ENCODE measurements at places on chromosomes 13 and 19. TPM values are rescaled to one million over a fixed set of nuclear protein-coding genes. Genes with fewer than 3 reads are reported as not detected.

- DNase-seq = no peak
- no peaks in the 10 kb centered on the region for H3K27me3 ChIP-seq
- H3K36me3 ChIP-seq = no peaks in the 10 kb centered on the region
- no peak overlapping the region for H3K27ac ChIP-seq
Measured at GRCh38 chr13:91331047-91331915, 16.2 kb upstream of the MIR17HG start.

DNA sequence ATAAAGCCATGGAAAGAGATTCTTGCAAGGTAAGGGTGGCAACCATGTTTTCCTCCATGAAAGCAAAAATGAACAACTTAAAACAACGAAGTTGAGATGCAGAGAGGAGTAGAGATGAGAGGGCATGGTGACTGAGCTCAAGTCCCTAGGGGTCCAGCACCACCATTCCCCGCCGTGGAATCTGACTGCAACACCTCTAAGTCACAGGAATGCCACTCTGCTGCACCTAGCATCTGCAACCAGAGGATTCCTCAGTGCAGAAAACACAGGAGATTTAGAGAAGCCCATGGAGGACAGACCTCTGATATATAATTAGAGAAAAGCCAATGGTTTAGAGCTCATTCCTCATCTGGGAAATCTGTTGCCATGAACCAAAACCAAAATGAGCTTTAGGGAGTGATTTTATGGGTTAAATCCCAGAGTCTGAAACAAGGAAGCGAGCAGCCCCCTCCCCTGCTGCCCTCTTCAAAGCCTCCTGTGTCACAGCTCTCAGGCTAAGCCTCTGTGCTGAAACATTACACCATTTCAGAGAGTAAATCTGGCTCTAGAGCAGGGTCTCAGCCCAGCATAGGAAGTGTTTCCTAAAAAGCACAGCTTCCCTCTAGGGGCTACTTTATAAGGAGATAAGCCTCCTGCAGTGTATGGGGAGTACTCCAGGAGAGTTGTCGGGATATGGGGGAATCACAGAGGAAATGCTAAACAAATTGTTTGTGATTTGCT is 1043.6 kb downstream of the UQCRFS1 start:
- peak overlapping the region; percentile 98 for H3K27ac ChIP-seq
- no peaks in the 10 kb centered on the region for H3K27me3 ChIP-seq
- H3K4me1 ChIP-seq = peaks cover 62% of the 10 kb centered on the region
- peak overlapping the region; percentile 29 for H3K4me3 ChIP-seq
- H3K36me3 ChIP-seq = no peaks in the 10 kb centered on the region

DNA sequence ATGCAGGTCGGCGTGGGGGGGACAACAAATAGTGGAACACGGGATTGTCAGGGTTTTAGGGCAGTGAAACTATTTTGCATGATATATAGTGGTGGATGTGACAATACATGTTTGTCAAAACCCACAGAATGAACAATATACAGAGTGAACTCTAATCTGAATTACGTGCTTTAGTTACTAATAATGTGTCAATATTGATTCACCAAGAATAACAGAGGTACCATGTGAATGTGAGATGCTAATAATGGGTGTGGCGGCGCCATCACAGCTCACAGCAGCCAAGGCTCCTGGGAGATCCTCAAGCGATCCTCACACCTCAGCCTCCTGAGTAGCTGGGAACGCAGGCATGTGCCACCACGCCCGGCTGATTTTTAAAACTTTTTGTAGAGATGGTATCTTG is 12.9 kb downstream of the ELAVL1 start:
- peaks cover 41% of the 10 kb centered on the region for H3K36me3 ChIP-seq
- H3K4me1 ChIP-seq = peaks cover 37% of the 10 kb centered on the region
- no peak overlapping the region for H3K4me3 ChIP-seq
- H3K27ac ChIP-seq = no peak overlapping the region

- no peaks in the 10 kb centered on the region for H3K27me3 ChIP-seq
- H3K36me3 ChIP-seq = peaks cover 43% of the 10 kb centered on the region
- H3K27ac ChIP-seq = peak overlapping the region; percentile 93
Measured at GRCh38 chr19:40623403-40624251, 22.5 kb downstream of the LTBP4 start.

DNA sequence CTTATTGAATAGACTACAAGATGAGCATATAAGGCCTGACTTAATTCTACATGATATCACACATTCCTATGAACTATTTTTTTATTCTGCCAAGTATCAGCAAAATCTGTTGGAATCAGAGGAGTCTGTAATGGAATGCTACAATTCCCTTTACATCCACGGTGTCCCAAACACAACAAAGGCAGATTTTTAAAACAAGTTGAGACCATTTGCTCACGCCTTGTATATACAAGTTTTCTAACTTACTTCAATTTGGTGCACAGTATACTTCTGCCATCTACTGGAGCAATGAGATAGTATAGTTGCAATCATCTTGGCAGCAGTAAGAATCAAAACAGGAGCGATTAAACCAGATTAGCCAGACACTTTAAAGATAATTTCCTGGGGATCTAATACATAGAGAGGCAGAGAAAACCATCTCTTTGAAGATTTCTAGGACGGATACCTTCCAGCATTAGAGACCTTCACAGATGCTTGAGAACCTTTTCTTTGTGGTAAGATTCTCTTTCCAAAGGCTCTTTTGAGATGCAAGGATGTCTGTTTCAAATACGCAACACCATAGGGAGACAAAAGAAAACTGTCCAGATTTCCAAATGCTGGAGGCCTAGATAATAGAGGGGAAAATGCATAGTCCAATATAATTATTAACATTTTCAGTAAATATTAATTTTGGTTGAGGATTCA is 302.0 kb upstream of the MIR17HG start:
- H3K27ac ChIP-seq = no peak overlapping the region
- H3K27me3 ChIP-seq = peaks cover 2% of the 10 kb centered on the region
- H3K36me3 ChIP-seq = no peaks in the 10 kb centered on the region
- DNase-seq = no peak

DNA sequence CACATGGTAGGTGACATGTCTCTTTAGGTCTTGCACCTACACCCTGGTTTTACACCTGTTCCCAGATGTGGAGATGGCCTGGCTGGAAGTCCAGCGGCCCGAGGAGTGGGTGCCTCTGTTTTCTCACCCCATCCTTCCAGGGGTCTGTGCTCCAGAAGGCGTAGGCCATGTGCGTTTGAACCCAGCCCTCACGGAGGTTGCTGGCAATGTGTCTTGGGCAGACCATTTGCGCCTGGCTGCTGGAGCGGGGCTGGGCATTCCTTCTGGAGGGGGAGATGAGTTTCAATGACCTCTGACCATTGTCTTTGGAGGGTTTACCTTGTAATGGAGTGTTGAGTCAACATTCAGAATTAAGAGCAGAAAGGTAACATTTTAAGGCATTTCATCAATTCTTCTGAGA is 54.8 kb upstream of the ZNF536 start:
- H3K4me1 ChIP-seq = peaks cover 10% of the 10 kb centered on the region
- H3K4me3 ChIP-seq = no peak overlapping the region
- DNase-seq = no peak
- no peaks in the 10 kb centered on the region for H3K27me3 ChIP-seq
- H3K36me3 ChIP-seq = no peaks in the 10 kb centered on the region
- no peak overlapping the region for H3K27ac ChIP-seq

- H3K27ac ChIP-seq = no peak overlapping the region
- no peaks in the 10 kb centered on the region for H3K27me3 ChIP-seq
- H3K4me1 ChIP-seq = no peaks in the 10 kb centered on the region
Measured at GRCh38 chr19:21109116-21109515, 27.1 kb downstream of the ZNF714 start.

DNA sequence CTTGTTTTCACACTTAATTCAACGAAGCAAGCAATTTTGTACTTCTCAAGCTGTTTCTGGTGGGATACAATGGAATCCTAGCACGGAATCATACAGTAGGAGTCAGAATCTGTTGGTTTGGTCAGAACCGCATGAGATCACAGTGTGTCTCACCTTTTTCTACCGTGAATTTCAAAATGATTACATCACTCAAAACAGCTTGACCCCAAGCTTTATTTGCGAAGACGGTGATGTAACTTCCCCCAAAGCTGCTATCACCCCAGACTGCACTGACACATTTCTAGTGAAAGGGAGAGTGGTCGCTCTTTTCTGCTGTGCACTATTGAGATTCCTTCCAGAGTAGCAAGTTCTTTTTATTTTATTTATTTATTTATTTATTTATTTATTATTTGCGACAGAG is 9.6 kb downstream of the C19orf18 start:
- peaks cover 16% of the 10 kb centered on the region for H3K27me3 ChIP-seq
- no peak overlapping the region for H3K4me3 ChIP-seq
- H3K27ac ChIP-seq = no peak overlapping the region
- DNase-seq = no peak
- H3K4me1 ChIP-seq = no peaks in the 10 kb centered on the region

- no peak for DNase-seq
- H3K4me3 ChIP-seq = peak overlapping the region; percentile 73
- H3K27ac ChIP-seq = no peak overlapping the region
- peaks cover 32% of the 10 kb centered on the region for H3K4me1 ChIP-seq
Measured at GRCh38 chr19:18386543-18387271, 749 bp downstream of the GDF15 start.

- H3K4me3 ChIP-seq = peak overlapping the region; percentile 20
- H3K36me3 ChIP-seq = no peaks in the 10 kb centered on the region
- H3K27ac ChIP-seq = no peak overlapping the region
- peak; percentile 82 for DNase-seq
- H3K27me3 ChIP-seq = no peaks in the 10 kb centered on the region
- H3K4me1 ChIP-seq = peaks cover 46% of the 10 kb centered on the region
Measured at GRCh38 chr19:30696514-30696913, 324.3 kb downstream of the ZNF536 start.

GRCh38 chr13:36918246-36919131 is 1.5 kb downstream of the SMAD9 start:
- no peaks in the 10 kb centered on the region for H3K36me3 ChIP-seq
- peak overlapping the region; percentile 89 for H3K4me3 ChIP-seq
- peaks cover 11% of the 10 kb centered on the region for H3K4me1 ChIP-seq
- DNase-seq = no peak
- peaks cover 54% of the 10 kb centered on the region for H3K27me3 ChIP-seq

- H3K4me3 ChIP-seq = no peak overlapping the region
- H3K27me3 ChIP-seq = no peaks in the 10 kb centered on the region
- no peak overlapping the region for H3K27ac ChIP-seq
- no peaks in the 10 kb centered on the region for H3K4me1 ChIP-seq
- DNase-seq = no peak
Measured at GRCh38 chr13:101649488-101650126, 197.1 kb downstream of the ITGBL1 start.

DNA sequence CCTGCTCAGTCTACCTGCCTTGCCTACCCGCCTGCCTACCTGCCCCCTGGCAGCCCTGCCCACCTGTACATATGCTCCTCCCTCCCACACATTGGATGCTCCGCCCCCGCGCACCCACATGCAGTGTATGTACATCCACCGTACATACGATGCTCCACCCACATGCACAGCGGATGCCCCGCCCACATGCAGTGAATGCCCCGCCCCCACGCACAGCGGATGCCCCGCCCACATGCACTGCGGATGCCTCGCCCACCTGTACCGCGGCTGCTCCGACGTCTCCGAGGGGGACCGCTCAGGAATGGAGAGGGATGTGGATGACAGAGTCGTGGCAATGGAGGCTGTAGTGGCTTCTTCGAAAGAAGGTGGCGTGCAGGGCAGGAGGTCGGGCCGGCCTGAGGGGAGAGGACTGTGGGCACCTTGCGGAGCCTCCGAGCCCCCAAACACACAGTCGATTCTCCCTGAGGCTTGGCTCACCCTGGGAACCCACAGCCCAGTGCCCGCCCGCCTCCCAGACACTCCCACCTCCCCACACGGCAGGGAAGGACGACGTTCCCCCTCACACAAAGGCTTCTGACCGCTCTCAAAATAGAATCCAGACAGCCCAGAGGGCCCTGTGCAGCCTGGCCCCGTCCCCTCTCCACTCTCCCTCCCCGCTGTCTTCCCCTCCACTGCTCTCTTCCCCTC is 16.5 kb upstream of the CACTIN start:
- no peak overlapping the region for H3K27ac ChIP-seq
- no peaks in the 10 kb centered on the region for H3K4me1 ChIP-seq
- DNase-seq = peak; percentile 79
- H3K36me3 ChIP-seq = peaks cover 10% of the 10 kb centered on the region

DNA sequence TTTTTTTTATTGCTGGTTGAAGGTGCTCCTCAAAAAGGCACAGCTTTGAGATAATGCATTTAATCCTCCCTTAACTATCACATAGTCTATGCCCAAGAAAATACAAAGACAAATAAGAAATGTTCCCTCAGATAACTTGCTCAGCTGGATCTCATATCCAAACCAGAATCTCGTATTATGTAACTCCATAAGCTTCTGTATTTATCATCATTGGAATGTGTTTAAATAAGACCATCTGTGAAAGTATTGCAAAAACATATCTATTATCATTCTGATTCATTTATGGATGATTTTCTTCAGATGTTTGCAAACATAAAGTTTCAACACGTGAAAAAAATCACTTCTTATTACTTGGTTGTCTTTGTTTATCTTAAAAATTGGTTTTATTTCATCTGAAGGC is 190.9 kb downstream of the IRS2 start:
- no peak overlapping the region for H3K27ac ChIP-seq
- DNase-seq = no peak
- no peaks in the 10 kb centered on the region for H3K27me3 ChIP-seq
- peaks cover 10% of the 10 kb centered on the region for H3K4me1 ChIP-seq
- no peaks in the 10 kb centered on the region for H3K36me3 ChIP-seq
- no peak overlapping the region for H3K4me3 ChIP-seq

DNA sequence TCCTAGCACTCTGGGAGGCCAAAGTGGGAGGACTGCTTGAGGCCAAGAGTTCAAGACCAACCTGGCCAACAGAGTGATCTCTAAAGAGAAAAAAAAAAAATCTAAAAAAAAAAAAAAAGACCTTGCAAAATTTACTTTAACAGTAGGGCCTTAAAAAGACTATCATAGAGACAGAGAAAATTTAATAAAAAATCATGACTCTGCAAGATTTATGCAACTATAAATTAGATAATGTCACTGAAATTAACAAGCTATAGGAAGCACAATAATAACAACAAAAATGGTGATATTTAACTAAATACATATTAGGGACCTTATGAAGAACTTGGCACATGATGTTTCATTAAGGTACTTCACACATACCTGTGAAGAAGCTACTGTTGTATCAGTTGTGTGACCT is 11.2 kb downstream of the ZNF45 start:
- no peaks in the 10 kb centered on the region for H3K4me1 ChIP-seq
- H3K27ac ChIP-seq = no peak overlapping the region
- peaks cover 67% of the 10 kb centered on the region for H3K36me3 ChIP-seq
- H3K27me3 ChIP-seq = no peaks in the 10 kb centered on the region
- DNase-seq = no peak
- no peak overlapping the region for H3K4me3 ChIP-seq

Gene ZNF208
- total RNA-seq = not detected

Gene ZDHHC20
- 64.7 TPM for total RNA-seq

Gene CD209
- not detected for total RNA-seq

Gene PIH1D1
- 153 TPM for total RNA-seq

Gene NANOS3
- total RNA-seq = 0.66 TPM

All from WTC11 (cell line).